ENCODE measurements at places on chromosomes 6 and 20.

- no peak for DNase-seq
These were observed 146.2 kb downstream of the VEGFA start for GRCh38 chr6:43915986-43916923.

- no peak for DNase-seq
These were observed 15.9 kb upstream of the CPNE1 start for GRCh38 chr20:35680452-35681183.

GRCh38 chr20:35385733-35386132, 26.0 kb downstream of the UQCC1 start:
- DNase-seq, result no peak

DNA sequence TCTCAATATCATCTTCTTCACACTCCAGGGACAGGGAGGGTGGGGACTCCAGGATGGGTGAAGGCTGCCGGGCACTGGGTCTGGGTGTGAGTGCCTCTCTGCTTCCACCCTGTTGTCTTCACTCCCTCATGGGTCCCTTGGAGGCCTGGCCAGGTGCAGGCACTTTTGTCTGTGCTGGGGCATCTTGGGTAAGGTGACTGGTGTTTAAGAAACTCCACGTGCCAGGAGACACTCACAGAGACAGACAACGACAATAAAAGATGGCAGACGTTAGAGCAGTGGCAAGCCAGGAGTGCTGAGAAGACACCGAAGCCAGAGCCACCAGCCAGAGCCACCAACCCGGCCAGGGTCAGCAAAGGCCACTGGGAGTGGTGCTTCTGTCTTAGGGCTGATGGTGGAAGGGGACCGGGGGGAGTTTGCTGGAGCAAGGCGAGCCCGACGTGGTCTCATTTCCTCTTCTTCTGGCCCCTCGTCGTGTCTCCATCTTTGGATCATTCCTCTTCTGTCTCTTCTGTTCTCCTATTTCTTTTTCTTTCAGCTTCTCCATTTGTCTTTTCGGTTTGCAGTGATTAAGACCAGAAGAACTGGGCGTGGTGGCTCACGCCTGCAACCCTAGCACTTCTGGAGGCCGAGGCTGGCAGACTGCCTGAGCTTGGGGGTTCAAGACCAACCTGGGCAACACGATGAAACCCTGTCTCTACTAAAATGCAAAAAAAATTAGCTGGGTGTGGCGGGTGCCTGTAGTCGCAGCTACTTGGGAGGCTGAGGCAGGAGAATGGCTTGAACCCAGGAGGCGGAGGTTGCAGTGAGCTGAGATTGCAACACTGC, 90.8 kb downstream of the RAMACL start:
- no peak for DNase-seq

DNA sequence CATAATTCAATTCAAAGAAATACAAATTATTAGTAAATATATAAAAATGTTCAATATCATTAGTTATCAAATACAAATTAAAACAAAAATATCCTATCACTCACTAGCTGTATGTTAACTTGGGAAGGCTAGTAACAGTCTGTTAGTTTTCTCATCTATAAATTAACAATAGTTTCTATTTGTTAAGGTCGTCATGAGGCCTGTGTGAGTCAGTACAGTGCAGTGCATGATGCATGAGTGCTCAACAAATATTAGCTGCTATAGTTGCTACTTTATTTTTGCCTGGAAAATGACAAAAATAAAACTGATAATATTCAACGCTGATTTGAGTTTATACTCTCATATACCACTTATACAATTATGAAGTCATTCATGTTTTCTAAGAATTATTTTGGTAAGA, 401.6 kb upstream of the RUNX2 start:
- DNase-seq, result no peak

DNA sequence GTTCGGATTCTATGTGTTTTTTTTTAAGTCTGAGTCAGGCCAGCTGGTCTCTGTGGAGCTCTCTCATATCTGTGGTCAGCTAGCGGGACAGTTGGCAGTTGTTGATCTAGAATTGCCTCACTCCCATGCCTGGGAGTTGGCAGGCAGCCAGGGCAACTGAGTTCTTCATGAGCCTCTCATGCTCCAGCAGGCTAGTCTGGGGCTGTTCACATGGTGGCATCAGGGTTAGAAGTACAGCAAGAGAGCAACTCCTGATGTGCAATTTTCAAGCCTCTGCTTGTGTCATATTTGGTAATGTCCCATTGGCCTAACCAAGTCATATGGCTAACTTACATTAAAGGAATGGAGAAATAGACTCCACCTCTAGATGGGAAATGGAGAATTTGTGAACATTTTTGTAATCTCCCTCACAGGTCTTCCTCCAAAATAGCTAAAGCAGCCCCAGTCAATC, 6.7 kb upstream of the IFT52 start:
- DNase-seq, result no peak

GRCh38 chr6:140670021-140670420, 1295.6 kb upstream of the CITED2 start:
- no peak for DNase-seq

- no peak for DNase-seq
These were observed 38.6 kb upstream of the HFE start for GRCh38 chr6:26048590-26048989.

DNA sequence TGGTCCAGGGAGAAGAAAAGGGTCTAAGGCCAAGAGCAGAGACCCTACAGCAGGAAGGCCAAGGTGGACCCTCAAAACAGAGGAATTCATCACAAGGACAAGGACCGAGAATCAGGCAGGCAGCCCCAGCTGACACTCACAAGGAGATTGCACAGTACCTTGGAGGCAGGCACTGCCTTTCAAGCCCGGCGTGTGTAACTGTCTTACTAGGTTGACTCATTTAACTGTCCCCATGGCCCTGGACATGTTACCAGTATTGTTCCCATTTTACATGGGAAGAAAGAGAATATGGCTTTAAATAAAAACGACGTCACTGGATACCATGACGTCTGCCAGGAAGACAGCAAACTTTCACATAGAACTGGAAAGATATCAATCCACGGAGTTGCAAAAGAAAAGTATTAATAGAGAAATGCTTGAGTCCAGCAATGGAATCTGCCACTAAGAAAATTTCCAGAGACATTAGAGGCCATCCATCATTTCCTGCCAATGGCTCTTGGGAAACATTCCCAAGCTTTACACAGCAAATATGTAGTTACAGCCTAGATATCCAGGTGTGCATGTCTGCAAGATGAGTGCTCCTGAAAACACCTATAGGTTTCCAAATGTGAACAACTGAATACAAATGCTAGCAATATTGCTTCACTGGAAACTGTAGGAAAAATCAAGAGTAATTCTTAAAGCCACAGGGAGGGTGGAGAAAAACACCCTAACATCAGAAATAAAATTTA, 111.5 kb upstream of the RPS6KA2 start:
- no peak for DNase-seq

- DNase-seq, result no peak
These were observed 114.6 kb downstream of the RCAN2 start for GRCh38 chr6:46376562-46377061.

- no peak for DNase-seq
These were observed 468.2 kb upstream of the RUNX2 start for GRCh38 chr6:44859901-44860410.

- no peak for DNase-seq
These were observed 255.8 kb downstream of the DLL1 start for GRCh38 chr6:170035044-170035443.

DNA sequence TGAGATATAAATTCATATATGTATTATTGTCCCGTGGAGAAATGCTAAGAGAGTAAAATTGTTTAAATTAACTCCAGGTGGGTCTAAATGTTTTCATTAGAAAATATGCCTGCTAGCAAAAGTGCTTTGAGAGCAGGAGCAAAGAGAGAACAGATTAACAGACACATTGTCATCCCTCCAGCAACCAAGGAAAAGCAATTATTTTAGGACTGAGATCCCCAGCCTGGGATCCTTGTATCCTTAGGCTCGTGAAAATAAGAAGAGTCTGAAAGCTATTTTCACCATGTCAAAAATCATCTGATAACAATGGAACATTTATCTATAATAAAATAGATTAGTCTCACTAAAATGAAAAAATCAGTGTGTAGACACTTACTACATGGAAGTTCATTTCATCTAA, 11.5 kb upstream of the MRS2 start:
- no peak for DNase-seq

DNA sequence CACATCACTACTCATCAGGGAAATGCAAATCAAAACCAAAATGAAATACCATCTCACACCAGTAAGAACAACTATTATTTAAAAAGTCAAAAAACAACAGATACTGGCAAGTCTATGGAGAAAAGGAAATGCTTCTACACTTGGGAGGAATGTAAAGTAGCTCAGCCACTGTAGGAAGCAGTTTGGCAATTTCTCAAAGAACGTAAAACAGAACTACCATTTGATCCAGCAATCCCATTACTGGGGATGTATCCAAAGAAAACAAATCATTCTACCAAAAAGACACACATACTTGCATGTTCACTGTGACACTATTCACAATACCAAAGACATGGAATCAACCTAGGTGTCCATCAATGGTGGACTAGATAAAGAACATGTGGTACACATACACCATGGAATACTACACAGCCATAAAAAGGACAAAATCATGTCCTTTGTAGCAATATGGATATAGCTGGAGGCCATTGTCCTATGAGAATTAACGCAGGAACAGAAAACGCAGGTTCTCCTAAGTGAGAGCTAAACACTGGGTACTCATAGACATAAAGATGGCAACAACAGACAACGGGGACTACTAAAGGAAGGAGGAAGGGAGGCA, 260.4 kb downstream of the RNGTT start:
- DNase-seq, result no peak

DNA sequence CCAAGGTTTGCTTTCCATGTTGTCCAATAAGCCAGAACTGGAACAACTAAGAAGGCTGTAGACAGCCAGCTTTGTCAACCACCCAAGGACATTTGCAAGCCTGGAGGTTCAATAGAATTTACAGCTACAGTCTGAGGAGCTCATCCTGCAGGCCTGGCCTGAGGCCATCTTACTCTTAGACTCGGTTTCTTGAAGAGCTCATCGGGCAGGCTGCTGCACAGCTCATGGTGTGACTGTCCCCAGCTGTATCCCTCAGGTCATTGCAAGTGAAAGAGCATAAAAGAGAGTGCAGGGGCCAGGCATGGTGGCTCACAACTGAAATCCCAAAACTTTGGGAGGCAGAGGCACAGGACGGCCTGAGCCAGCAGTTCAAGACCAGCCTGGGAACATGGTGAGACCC, 96.9 kb upstream of the FOXQ1 start:
- no peak for DNase-seq

- peak; percentile 12 for DNase-seq
These were observed 472 bp upstream of the PAQR8 start for GRCh38 chr6:52361414-52361944.

GRCh38 chr6:77568570-77568969, 84.3 kb upstream of the MEI4 start:
- no peak for DNase-seq

- no peak for DNase-seq
These were observed 187.3 kb downstream of the MBOAT1 start for GRCh38 chr6:20024978-20025377.

GRCh38 chr20:56954797-56955196, 311.6 kb downstream of the BMP7 start:
- no peak for DNase-seq

DNA sequence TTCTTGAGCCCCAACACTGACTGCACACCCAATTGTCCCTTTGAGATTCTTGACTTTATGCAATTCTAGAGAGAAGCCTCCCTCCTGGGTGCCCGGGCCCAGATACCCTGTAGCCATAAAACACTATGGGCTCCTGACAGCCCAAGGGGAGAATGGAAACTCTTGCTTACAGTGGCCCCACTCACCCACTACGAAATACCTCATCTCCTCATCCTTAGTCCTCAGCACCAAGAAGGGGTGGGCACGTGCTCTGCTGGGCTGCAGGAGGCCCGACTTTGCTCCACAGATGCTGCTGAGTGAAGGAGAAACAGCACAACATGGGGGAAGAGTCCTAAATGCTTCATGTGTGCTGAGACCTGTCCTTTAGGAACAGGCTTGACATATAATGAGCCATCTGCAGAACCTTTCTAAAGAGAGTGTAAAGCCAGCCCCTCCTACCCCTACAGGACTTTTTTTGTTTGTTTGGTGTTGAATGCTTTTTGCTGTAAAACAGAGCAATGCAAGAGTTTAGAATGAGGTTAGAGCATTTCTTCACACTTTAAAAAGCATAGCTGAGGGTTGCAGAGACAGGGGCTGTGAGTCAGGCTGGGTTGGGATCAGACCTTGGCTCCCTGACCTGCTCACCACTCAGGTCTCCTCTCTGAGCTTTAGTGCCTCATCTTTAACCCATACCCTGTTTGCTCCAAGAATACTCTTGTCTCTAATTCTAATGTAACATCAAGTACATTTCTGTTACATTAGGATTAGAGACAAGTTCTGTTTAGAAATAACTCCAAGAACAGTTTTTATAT, 17.6 kb upstream of the SIRPG start:
- DNase-seq, result no peak

- DNase-seq, result no peak
These were observed 323.1 kb downstream of the TPBG start for GRCh38 chr6:82686719-82687118.

DNA sequence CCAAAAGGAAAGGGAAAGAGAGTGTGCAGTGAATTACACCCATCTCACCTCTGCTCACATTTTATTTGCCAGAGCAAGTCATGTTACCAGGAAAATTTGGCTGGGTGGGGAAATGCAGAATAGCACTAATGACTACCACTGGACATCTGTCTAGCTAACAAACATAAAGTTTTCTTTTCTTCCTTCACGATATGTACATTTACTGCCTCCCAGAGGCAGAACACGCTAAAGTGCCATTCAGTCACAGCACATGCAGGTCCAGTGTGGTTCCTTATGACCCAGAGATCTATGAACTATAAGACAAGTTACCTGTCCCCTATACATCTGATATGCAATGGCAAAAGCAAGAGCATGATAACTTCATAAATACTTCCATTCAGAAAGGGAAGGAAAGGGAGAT, 194.1 kb downstream of the OGFRL1 start:
- no peak for DNase-seq

- DNase-seq, result no peak
These were observed 182.8 kb downstream of the EYS start for GRCh38 chr6:65524232-65524631.

DNA sequence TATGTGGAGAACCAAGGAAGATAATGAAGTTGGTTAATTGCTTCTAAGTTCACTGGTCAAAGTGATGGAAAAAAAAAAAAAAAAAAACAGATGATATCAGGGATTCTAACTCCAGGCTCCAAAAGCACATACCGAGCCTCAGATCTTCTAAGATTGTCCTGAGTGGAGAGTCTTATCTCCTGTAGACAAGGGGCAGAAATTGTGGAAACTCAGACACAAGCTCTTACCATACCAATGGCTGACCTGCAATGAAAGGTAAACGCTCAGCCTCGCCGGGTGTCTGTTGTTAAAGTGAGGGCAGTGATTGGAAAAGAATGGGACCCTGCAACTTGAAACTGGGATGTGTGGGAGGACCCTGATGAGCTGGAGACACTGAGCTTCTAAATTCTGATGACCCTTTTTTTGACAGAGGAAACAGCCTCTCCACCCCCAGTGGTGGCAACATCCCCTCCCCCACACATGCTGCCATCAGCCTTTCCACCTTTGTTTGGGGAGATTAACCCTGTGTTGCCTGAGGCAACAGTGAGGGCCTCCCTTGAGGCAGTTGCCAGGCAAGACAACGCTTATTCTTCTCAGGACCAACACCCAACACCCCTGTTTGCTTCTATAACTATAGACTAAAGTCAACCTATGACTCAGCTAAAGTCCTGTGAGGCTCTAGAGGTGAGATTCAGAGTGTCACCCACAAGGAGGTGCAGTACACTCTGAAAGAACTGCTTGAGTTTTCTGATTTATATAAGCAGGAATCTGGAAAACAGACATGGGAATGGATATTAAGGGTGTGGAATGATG, 154.0 kb downstream of the THBS2 start:
- peak; percentile 24 for DNase-seq

All from HT-29 (cell line).